GM03348 (cell line): ENCODE measurements at places on chromosomes 1 and 21.

- DNase-seq = no peak
Observed at GRCh38 chr21:40902299-40902698, 55.3 kb upstream of the DSCAM start.

- DNase-seq = no peak
Observed at GRCh38 chr1:237171454-237172117, 129.6 kb downstream of the RYR2 start.

DNA sequence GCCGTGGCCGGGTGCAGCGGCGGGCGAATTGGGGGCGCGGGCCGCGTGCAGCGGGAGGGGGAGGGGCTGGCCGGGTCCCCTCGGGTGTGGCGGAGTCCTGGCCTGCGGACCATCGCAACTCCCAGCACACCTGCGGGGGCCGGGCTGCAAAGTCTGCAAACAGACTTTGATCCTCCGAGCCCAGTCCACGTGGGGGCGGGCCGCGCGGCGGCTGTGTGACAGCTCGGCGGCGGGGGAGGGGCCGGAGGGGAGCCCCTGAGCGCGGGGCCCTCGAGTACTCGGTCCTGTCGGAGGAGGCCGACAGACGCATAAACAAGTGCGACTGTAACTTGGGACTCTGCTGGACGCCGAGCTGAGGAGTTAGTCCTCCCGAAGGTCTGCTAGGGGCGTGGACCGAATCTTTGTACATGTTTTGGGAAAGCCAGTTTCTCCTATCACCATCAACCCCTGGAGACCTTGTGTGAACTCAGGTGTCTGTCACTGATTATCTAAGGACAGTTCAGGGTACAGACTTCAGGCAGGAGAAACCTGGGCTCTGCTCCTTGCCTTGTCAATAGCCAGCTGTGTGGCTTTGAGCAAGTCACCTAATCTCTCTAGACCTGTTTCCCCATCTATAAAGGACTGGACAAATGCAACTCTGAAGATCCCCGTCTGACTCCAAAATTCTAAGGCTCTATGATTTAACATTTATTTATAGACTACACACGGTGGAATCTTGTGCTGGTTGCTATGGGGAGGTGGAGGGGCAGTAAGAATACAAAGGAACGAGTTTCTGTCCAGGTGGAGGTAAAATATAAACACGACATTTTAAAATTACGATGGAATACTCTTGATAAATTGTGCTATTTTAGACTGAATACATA is 710 bp upstream of the SLC30A1 start:
- DNase-seq = no peak

- no peak for DNase-seq
Observed at GRCh38 chr1:81327743-81328142, 473.0 kb upstream of the ADGRL2 start.

GRCh38 chr1:31573261-31573660 is 3.1 kb upstream of the TINAGL1 start:
- no peak for DNase-seq

DNA sequence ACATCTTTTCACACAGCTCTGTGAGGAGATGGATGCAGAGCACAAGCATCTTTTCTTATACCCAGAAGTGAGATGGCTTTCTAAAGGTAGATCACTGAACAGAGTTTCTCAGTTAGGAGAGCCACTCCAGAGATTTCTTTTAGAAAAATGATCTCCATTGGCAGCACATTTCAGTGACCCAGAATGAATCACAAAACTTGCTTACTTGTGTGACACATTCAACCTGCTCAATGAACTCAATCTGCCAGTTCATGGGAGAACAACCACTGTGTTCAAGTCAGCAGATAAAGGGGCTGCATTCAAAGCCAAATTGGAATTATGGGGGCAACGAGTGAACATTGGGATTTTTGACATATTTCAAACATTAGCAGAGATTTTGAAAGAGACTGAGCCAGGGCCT is 78.3 kb downstream of the UCHL5 start:
- no peak for DNase-seq

DNA sequence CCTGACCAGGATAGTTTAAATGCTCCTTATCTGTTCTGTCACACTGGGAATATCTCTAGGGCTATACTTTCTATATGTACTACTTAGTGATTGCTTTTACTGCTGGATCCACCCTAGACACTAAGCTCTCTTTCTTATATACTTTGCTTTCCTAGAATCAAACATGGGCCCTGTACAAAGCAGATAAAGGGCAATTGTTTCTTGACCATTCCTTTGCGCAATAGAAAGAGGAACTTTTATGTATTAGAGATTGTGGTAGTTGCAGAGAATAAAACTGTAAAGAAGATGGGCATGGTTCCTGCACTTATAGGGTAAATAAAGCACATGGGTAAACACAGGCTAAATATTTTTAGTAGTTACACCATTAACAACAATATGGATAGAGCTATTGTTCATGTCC is 58.8 kb downstream of the ATP6V1G3 start:
- DNase-seq = no peak

DNA sequence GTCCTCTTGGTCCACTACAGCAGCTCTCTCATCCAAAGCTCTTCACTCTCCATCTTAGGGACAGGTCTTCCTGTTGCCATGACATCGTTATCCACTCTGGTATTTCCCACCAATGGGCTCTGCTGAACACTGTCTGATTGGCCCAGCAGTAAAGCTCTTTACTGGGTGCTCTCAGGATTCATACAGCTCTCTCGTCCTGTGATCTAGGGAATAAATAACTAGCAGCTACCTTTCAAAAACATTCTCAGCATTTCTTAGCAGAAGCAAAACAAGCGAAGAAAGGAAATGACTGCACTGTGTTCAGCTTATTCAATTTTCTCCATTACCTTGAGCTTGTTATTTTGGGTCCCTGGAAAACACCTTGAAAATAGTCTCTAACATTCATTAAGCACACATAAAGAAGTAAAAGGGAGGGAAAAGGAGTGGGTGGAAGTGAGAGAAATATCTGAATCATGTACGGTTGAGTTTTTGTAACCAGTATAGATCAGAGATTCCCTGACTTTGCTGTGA is 163.4 kb upstream of the SGIP1 start:
- DNase-seq = no peak

DNA sequence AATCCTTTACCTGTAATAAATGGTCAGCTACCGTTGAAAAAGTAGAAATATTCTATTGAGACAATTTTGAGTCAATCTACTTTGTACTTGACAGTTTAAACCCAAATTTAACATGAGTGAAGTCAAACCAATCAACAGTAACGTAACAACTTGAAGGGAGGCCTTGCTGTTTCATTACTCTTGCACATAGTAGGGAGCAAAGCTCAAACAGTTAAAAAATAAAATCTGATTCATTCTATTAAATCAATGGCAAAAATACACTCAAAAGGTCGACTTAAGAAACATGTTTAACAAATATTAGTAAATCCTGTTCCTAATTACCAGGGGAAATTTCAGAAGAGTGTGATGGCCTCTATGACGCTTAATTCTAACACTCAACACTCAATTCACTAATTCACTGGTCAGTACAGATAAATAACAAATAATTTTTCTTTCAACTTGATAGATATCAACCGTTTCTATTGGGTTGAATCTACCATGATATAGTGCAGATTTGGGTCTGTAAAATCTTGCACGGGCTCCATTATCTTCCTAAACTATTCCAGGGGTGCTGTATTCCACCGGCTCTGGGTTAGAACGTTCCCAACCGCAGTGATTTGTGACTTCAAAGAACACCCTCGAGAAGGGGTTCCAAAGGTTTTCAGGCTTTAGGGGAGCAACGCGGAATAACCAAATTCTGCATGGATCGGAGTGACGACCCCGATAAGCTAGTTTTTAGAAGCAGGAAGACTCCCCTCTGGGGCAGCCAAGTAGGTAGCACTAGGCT is 1.4 kb downstream of the TARBP1 start:
- DNase-seq = no peak

- DNase-seq = no peak
Observed at GRCh38 chr1:223492044-223492443, 98.8 kb downstream of the CCDC185 start.

- peak; percentile 97 for DNase-seq
Observed at GRCh38 chr1:9280015-9280860, 12.5 kb upstream of the SPSB1 start.
